ENCODE measurements at places on chromosomes 12 and 14.

GRCh38 chr14:58899317-58899713 lies 261.6 kb downstream of the DACT1 start:
- DNase-seq, result peak; percentile 91

DNA sequence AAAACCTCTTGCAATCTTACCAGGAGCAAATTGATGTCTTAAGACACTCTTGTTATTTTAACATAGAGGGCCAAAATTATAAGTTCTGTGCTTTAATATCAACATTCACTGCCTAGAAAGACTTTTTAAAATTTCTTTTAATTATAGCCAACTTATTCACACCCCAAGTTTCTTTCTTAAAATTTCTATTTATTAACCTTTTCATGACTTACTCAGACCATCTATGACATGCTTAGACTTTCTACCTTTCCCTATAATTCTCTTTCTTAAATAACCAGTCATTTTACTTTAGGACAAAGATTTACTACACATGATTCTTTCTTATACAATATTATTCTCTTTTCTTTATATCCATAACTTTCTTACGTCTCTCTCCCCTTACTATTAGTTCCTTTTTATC lies 220.4 kb downstream of the NUBPL start:
- DNase-seq, result peak; percentile 17

- no peak for DNase-seq
These were observed 25.9 kb upstream of the PNMA1 start for GRCh38 chr14:73739899-73740617.

- peak; percentile 79 for DNase-seq
These were observed 405.5 kb downstream of the MDGA2 start for GRCh38 chr14:47269756-47270492.

Measured in fibroblast of skin of right biceps (primary cell).